ENCODE measurements at places on chromosomes 1 and 21.

GRCh38 chr1:246111570-246111969, 395.5 kb downstream of the SMYD3 start:
- DNase-seq: no peak

DNA sequence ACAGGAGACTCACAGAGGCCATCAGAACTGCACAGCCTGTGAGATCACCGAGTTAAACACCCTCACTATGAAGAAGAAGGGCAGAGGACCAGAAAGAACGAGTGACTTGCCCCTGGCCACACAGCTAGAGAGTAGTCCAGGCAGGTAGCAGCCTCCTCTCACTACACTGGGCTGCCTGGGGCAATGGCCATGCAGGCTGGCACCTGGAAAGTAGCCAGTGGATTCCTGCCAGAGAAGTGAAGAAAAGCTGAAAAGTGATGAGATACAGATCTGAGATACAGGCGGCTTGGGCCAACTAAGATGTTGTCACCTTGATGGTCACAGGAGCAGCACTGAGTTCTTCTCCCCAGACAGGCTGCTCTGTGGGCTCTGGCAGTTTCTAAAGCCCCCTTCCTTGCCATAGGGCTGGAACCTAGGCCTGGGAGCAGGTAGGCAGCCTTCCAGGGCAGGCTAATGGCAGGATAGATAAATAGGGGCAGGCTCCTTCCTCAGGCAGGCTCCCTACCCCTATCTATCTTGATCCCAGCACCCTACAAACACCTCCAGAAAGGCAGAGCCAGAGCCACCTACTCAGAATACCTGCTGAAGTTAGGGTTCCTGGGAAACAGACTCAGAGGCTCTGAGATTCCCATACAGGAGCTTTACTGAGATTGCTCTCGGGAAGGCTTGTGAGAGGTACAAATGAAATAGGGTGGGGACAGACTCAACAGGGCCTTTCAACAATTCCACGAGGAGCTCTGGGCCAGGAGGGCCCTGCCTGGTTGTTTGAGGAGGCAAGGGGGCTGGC, 106.3 kb downstream of the BEND5 start:
- DNase-seq: no peak

DNA sequence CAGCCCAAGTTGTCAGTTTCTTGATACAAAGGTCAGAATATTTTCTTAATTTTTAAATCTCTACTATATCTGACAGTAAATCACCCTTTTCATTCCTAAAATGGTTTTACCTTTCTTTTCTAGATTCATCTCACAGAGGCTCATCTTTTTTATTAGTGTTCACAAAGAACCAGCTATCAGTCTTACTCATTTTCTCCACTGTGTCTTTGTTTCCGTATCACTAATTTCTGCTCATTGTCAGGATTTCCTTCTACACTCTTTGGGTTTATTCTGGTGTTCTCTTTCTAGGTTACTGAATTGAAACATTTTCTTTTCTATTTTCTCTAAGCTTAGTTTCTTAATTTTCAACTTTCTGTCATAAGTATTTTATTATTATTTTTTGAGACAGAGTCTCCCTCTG, 8.7 kb downstream of the AGPAT3 start:
- DNase-seq: no peak

DNA sequence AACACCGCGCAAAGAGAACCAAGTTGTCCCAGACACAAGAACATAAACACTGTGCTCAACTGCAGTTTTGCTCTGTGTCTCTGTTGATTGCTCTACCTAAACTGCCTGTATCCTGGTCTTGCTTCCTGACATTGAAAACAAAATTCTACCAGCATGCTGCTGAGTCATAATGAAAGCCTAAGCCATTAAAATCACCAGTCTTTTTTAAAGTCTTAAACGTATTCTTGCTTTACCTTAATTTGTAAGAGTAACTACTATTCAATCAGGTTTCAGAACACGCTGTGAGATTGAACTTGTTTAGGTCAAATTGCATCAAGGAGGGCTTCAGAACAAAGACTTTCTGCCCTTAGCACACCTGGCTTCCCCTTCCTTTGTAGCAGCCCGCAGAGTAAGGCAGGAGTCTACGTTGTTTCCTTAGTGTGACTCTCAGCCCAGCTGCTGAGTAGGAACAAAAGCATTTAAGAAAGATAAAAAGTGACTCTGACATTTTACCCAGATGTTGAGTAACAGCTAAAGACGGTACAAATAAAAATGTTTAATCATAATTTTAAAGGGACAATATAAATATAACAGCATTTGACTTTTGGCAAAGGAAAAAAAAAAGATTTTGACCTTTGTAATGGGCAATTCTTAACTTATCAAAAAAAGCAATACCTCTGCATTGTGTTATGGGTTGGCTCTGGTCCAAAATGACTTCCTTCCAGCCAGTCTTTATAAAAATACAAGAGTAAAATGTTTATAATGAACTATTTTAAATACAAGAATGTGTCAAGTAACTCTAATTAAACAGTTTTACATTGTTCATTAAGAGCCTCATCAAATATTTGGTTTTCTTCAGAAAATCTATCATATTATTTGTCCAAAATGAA, 186.9 kb upstream of the ADGRL4 start:
- DNase-seq: no peak

- DNase-seq: no peak
Observed at GRCh38 chr21:36247316-36248010, 72.5 kb upstream of the MORC3 start.

DNA sequence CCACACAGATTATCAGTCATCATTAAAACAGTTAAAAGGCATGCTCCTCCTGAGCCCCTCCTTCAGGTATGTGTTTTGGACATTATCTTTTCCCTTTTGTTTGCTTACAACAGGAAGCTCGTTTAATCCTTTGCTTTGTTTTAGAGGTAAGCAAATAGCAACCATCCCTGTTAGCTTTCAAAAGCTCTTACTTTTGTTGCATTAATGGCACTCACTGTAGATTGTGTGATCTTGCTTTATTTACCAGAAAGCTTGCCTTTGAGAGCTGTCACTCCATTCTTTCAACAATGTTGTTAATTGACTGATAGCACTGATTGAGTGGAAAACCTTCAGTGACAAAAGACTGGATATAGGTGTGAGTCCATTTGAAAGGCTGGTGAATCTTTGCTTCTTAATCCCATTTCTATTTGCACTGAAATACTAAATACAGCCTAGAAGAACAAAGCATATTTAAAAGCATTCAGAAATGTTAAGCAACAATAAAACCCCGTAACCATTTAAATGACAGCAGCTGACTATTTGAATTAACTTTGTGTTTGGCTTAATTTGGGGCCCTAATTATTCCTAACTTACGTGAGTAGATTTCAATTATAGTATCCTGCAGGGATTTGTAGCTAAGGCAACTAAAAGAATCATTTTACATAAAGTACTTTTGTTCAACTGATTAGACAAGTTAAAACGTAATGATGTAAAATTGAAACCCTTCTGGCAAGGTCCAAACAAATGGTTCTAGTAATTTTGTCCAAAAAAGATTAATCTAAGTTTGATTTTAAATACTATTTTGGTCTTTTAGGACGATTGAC, 48.3 kb downstream of the ADGRL2 start:
- no peak for DNase-seq

GRCh38 chr1:182861994-182862393, 22.8 kb downstream of the DHX9 start:
- DNase-seq: no peak

DNA sequence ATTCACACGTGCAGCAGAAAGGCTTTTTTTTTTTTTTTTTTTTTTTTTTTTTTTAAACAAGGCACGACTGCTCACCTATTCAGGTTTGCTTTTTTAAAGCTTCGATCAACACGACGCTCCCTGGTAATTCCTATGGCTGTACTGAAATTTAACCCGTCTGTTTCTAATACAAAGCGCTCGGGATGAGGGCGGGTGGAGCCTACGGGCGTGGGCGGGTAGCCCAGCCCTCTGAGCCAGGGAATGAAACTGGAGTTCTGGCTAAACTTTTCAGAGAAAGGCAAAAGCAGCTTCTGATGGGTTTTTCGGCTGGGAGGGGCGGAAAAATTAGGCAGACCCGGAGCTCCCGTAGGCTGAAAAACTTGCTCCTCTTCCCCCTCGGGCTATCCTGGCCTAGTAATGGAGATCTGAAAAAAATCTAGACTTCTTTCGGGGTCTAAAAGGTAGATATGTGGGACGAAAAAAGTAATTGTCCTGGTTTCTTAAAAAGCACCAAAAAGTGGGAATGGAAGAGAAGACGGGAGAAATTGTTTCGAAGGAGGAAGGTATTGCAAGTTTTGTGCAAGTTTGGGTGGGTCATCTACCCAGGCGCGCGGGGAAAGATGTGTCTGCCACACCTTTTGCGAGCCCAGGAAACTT, 7.4 kb downstream of the NR5A2 start:
- DNase-seq: no peak

- no peak for DNase-seq
Observed at GRCh38 chr21:36846631-36847030, 119.8 kb downstream of the HLCS start.

DNA sequence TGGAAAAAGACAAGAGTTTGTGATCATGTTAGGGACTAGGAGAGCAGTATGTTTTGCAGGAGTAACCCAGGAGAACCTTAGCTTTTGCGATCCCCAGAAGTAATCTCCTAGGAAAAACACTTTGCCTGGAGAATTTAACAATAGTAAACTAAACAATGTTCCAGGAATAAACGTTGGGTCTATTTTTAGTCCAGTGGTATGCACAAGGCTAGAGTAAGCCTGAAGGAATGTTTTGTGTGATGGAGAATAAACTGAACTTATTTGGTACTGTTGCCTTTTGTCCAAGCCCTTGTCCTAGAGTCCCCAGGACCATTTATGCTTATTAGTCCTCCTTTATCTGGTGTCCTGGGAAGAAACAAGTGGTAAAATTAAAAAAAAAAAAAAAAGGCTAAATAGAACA, 28.7 kb upstream of the RGS5 start:
- no peak for DNase-seq

- DNase-seq: no peak
Observed at GRCh38 chr1:98371764-98372163, 289.8 kb upstream of the SNX7 start.

DNA sequence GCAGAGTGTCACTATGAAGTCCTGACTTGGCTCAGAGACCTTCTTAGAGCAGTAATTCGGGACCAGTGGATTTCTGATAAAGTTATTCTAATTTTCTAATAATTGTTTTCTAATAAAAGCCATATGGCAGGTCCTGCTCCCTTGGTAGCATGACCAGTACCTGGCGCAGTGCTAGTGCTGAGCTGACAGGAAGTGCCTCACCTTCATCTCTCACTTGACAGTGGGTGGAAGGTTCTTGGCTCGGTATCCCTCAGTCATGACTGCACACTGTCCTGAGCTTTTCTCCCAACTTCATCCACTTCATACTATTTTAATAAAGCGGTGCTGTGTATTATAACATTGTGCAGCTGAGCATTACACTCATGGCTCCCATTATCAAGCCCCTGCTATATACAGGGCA, 14.1 kb downstream of the VANGL1 start:
- no peak for DNase-seq
